Erythroblast (primary cell): ENCODE measurements at places on chromosomes 11 and 22.

GRCh38 chr22:30425616-30426387, at the start of gene MTFP1:
Gene MTFP1 (plus strand): TSS chr22:30425768. CDS start chr22:30425880, 112 bp downstream.
- DNase-seq, result peak; percentile 76

DNA sequence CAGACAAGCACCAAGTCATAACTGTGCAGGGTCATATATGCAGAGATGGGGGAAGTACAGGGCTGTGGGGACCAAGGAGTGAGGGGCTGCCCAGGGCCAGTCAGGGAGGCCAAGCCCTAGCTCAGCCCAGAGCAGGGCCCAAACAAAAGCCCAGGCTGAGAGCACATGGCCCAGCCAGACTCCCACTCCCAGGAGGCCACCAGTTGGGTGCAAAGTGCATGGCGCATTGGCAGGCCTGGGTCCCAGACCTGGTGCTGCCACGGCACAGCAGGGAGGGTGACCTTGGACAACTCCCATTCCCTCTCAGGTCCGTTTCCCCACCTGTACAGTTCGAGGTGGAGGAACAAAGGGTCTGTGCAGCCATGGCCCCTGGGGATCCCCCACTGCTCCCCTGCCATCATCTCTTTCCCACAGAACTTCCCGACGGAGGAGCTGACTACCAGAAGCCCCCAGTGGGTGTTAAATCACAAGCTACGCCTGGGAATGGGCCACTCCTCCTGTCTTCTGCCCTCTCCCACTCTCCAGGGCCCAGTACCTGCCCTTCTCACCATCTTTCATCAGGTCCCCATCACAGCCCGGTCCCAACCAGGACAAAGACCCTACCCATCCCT, 608 bp downstream of the NIPSNAP1 start:
- no peak for DNase-seq

DNA sequence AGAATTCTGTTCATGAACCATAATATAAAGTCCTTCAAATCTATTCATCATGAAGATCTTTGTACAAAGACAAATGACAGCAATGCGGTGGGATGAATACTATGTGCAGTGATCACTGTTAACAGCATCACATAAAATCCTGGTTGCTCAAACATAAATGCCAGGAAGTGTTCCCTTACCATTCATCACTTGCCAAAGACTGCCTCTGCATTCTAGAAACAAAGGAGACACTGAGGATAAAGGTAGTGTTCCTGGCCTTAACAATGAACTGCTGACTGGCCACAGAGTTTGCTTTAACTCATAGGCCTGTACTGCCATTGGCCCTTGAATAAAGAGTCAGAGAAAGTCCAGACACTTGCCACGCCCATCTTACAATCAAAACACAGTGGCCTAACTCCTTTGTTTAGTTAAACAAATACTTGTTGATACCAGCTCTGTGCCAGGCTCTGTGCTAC, 29.5 kb downstream of the C2CD3 start:
- DNase-seq, result no peak

DNA sequence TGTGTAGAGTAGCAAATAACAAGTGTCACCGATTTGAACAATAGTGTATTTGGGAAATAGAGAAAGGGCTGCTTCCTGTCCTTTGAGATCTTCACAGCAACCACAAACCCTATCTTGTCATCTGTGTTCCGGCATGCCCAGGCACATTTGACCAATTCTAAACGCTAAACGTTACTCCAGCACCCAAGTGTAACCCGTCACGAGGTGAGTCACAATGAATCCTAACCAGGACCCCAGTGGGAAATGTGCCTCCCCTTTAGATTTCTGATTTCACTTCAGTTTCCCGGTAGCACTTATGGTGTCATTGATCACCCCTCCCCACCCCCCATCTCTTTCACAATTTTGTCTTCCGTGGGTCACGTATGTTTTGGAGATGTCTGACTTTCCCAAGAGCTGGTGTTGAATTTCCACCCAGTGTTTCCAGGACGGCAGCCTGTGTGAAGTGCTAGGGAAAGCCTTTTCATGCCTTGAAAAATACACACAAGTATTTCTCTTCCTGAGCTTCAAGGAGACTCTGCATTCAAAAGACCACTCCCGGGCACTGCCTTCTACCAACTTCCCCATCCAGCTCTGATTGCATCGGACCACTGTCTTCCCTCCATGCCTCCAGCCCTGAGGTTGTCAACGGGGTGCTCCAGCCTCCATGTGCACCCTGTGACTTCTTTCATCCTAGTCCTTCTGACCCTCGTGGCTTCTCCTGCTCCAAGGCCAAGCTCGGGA, 10.5 kb upstream of the C11orf24 start:
- DNase-seq, result peak; percentile 17

GRCh38 chr11:109864151-109864661, 229.0 kb upstream of the ZC3H12C start:
- DNase-seq, result no peak

DNA sequence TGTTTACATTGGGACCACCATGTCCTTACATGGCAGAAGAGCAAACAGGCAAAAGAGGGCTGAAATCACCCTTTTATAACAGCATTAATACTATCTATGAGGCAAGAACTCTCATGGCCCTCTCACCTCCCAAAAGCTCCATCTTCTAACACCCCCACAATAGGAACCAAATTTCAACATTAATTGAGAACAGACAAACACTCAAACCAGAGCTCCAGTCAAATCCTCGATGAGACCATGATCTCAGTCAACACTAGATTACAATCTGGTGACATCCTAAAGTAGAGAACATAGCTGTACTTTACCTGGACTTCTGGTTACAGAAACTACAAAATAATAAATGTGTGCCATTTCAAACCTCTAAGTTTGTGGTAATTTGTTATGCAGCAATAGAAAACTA, 25.1 kb downstream of the OR2AG2 start:
- no peak for DNase-seq

GRCh38 chr11:8766988-8767374, 84.4 kb downstream of the RPL27A start:
- no peak for DNase-seq

DNA sequence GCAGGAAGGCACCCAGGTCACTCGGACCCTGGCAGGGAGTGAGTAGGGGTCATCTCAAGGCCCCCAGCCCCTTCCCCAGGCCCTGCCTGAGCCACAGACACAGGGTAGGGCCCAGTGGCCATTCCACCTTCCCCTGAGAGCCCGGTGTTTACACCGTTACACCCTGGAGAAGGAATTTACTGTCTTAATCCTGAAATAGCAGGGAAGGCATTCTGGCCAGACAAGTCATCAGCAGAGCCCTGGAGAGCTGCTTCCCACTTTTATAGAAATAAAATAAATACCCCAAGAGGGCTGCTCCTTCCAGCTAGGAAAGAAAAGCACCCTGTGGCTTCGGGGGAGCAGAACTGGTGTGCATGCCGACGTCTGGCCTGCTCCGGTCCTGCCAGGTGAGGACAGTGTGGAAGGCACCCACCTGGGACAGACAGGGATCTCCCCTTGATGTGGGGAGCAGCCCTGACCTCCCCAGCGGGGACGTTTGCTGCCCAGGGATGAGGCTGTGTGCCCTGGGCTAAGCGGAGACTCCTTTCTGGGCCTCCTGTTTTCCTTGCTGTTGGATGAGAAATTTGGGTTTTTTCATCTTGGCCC, 180.0 kb downstream of the MN1 start:
- no peak for DNase-seq

GRCh38 chr11:26914968-26915367, 78.9 kb upstream of the FIBIN start:
- DNase-seq, result no peak

- no peak for DNase-seq
These were observed 859 bp upstream of the FGF19 start for GRCh38 chr11:69704508-69705253.

DNA sequence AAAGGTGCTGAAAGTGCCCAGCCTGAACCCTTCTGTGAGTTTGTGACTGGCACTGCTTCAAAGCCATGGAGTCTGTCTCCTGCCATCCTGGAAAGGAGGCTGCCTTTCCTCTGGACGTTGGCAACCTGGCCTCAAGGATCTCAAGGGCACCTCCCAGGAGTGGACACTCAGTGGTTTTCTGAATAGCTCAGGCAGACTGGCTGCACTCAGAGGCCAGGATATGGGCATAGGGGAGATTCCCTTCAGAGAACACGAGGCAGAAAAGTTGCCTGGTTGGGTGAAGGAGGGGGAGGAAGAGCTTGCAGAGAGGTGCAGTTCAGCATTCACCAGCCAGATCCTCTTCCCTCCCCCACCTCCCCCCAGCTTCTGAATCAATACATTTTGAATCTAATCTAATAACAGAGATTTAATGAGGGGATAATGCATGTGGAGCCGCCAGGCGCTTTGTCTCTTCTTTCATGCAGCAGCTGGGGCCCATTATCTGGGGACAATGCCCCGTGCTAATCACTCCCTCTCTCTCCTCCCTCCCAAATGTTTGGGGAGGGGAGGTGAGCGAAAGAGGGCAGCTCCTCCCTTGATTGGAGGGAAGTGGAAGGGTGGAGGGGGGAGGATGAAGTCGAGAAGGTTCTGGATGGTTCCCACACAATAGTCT, 17.7 kb downstream of the HTR3A start:
- no peak for DNase-seq

GRCh38 chr11:13663631-13664071, 4.8 kb upstream of the FAR1 start:
- DNase-seq, result no peak

GRCh38 chr11:336659-337198, 16.1 kb upstream of the IFITM3 start:
- no peak for DNase-seq

DNA sequence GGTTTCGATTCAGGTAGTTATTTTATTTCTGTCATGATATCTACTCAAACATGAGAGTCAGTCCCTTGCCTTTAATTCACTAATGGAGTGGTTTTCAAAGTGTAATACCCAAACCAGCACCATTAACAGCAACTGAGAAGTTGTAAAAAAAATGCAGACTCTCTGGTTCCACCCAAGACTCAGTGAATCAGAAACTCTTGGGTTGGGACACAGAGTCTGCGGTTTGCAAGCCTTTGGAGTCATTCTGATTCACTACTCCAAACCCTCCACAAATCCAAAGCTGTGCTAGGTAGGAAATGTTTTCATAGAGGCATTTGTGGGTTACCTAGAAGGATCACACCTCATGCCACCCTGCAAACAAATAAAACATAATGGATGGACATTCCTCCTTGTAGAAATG, 340.1 kb downstream of the NTM start:
- no peak for DNase-seq

GRCh38 chr11:111726301-111726713, 39.9 kb downstream of the PPP2R1B start:
- DNase-seq, result no peak
